ENCODE measurements at places on chromosomes 6 and 20.

DNA sequence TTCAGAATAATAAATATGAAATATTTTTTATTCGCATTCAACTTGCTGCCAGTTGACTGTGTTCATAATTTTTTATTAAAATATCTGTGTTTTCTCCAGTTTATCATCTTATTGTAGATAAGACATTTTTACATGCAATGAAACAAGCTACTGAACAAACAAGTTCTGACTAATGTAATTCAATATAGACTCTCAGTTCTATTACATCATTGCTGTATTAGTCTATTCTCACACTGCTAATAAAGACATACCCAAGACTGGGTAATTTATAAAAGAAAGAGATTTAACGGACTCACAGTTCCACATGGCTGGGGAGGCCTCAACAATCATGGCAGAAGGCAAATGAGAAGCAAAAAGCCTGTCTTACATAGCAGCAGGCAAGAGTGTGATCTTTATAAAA, 1357.7 kb upstream of the CITED2 start:
- no peak for DNase-seq

GRCh38 chr6:68559070-68559469, 76.0 kb upstream of the ADGRB3 start:
- DNase-seq: no peak

DNA sequence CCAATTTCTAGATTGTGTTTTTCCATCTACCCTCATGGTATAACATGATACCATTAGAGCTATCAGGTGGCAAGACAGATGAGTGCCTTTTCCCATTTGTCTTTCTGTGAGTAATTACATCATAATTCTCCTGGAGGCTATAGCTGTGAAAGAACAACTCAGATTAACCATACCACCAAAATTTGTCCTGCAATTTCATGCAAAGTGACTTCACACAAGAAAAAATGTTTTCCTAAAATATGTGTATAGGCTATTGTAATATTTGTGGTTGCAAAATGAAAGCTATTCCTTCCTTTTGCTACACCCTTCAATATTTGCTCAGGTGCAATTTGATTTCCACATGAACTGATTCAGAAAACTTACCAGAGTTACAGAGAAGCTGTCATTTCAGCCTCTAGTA, 547.7 kb upstream of the ID4 start:
- no peak for DNase-seq

GRCh38 chr20:46021361-46022359, 7.4 kb upstream of the SLC12A5 start:
- peak; percentile 36 for DNase-seq

DNA sequence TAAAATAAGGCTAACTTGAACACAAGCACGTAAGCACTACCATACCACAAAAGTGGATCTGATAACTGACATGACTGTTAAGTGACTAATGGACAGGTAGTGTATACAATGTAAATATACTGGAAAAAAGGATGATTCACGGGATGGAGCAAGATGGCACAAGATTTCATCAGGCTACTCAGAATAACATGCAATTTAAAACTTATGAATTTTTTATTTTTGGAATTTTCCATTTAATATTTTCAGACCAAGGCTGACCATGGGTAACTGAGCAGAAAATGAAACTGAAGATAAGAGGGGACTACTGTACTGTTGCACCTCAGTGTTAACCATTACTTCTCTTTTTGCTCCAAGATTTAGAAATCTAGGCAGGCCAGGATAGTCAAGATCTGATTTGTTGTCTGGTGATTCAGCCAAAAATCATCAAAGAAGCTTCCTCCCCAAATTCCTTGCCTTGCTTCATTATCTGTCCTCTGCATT, 45.4 kb downstream of the TPBG start:
- no peak for DNase-seq

DNA sequence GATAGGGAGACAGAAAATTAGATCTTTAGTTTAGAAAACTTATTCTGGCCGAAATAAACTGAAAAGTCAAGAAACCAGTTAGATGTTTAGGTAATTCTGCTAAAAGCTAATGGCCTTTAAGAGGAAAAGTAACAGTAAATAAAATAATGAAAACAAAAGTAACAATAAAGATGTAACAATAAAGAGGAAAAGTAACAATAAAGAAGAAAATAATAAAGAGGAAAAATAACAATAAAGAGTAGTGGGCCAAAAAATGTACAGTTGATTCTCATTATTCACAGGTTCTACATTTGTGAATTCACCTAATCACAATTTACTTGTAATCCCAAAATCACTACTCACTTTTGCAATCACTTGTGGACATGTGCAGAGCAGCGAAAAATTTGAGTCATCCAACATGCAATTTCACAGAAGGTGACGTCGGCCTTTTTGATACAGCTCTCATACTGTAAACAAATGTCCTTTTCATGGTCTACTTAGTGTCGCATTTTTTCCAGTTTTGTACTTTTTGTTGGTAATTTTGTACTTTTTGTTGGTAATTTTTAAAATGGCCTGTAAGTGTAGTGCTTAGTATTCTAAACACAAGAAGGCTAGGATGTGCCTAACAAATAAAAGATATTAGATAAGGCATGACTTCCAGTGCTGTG, 24.0 kb downstream of the HBS1L start:
- no peak for DNase-seq

- peak; percentile 30 for DNase-seq
These were observed 32.8 kb downstream of the RAMACL start for GRCh38 chr6:166553563-166554271.

DNA sequence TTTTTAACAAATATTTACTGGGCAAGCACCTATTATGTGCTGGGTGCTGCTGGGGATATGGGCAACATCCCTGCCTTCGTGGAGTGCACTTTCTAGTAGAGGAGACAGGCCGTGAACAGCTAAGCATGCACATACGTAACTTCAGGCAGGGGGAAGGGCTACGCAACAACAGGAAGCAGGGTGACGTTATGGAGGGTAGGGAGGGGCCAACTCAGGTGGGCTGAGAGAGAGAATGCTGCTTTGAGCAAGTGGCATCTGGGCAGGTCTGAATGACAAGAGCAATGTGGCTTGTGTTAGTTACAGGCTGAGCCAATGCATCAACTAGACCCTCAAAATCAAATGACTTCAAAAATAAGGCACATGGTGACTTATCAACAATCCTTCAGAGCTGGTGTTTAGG, 112.1 kb downstream of the CDC5L start:
- no peak for DNase-seq

DNA sequence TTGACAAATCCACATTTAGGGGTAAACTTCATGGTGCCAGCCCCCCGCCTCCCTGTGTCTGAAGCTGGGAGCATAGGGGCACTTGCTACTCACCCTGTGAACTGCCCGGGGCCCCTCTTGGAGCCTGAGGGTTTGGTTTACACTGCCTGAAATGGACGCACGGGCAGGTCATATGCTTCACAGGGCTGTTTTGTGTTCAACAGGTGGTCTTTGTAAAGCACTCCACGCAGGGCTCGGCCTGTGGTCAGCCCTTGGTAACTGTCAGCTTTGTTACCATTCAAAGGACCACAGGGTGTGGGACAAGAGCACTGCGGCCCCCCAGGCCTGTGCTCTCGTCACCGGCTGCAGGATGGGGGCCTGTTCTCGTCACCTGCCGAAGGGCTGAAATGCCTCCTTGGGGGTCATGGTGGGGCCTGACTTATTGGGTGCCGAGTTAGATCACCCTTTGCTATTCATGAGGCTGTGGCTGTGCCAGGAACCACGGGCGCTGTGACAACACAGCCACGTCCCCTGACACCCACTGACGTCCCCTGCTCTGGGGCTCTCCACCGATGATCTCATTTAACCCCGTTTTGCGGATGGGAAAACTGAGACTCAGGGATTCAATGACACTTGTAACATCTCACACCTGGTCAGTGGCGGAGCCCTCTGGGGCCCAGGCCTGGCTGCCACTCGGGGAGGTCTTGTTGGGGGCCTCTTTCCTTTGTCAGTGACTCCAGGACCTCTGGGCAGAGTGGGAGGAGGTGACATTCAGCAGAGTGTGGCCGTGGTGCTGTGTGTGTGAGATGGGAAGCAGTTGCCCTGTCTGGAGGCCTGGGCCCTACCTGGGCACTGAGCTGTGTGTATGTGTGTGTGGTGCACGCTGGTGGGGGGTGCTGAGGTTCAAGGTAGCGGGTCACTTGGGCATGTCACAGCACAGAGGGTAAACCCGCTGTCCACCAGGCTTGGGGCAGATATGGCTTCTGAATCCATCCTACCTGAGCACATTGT, 24.9 kb downstream of the ZBP1 start:
- no peak for DNase-seq

GRCh38 chr6:149118737-149119653, 198.5 kb upstream of the TAB2 start:
- DNase-seq: no peak

Data from colonic mucosa (tissue), 4 donors.